Common myeloid progenitor, CD34-positive (primary cell): ENCODE measurements at places on chromosomes 3 and 15.

DNA sequence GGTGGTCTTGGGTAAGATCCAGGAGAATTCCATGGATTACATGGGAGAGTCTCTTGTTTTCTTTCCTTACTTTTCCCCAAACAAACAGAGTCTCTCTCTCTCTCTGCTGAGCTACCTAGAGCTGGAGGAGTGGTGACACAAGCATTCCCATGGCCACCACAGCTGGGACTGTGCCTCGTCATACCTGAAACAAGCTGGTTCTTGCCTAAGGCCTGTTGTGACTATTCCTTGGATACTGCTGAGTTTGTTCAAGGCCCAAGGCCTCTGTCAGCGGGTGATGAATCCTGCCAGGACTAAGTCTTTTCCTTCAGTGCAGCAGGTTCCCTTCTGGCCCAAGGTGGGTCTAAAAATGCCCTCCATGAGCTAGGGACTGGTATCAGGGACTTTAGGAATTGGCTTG, 378.1 kb upstream of the ZNF385D start:
- DNase-seq: no peak

DNA sequence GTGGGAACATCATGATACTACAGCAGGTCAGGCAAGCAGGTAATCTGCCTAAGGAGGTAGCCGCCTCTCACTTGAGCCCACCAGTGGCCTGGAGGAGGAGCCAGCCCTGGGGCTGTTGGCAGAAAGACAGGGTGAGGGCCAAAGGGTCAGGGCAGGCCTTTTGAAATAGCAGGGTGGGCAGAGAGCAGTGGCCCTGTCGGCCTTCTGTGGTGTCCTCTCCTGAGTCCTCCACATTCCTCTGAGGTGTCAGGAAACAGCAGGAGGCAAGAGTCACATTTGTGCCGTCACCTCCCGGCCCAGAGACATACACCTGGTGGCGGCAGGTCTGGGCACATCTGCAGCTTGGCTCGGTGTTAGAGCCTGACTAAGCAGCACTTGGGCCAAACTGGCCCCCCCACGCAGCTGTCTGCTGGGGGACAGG, 3.9 kb upstream of the BNC1 start:
- DNase-seq: no peak

GRCh38 chr3:29324180-29324651, 43.3 kb downstream of the RBMS3 start:
- DNase-seq: peak; percentile 9

DNA sequence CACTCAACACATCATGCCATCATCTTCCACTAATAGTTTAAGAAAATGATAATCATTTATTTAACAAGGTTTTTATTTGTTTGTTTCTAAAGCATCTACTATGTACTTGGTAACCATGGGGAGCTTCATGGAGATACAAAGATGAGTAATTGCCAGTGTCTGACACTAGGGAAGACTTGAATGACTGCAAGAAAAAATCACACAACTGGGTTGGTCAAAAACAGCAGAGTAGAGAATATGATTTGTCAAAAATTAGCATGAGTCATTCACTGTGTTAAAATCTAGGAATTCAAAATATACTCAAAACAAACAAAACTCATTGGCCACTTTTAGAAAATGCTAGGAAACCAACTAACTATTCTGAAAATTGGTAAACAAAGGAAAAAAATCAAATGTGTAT, 6.3 kb downstream of the BNC1 start:
- DNase-seq: no peak

- no peak for DNase-seq
These were observed 22.6 kb downstream of the MTHFS start for GRCh38 chr15:79874242-79874641.

- DNase-seq: no peak
These were observed 3.2 kb upstream of the ARPP21 start for GRCh38 chr3:35635926-35636683.

- DNase-seq: no peak
These were observed 5.7 kb downstream of the SNX33 start for GRCh38 chr15:75653347-75653913.

- no peak for DNase-seq
These were observed 217.0 kb downstream of the PDCD6IP start for GRCh38 chr3:34015204-34016142.

DNA sequence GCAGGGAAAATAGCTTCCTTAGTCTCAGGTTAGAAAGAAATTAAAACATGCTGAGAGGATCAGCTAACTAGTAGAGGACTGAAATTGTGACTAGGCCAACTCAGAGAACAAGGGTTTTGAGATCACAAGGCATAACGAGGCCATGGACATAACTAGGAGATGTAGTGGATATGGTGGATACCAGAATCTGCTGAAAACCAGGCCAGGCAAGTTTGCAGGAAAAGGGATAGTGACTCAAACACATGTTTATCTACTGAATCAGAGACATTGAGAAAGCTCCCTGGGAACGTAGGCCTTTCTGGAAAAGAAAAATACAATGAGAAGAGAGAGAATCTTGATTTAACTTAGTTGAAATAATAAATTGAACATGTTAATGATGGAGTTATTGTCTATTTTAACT, 326.5 kb upstream of the GBE1 start:
- DNase-seq: no peak

- DNase-seq: no peak
These were observed 69.6 kb downstream of the IGF1R start for GRCh38 chr15:98717942-98718341.

DNA sequence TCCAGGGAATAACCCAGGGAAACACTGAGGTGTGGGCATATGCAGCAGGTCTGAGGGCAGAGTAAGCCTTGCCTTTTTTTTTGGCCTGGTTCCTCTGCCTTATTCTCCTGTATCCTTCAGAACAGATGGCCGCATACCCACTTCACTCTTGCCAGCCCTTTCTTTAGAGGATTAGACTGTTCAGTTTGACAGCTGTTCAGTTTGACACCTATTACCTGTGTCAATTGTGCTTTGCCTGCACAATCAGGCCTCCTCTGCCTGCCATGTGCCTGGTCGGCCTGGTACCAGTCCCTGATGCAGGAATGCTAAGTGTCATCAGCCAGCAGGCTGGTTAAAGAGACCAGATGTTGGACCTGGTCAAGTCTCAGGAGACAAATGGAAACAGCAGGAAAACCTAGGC, 22.3 kb downstream of the TM6SF1 start:
- no peak for DNase-seq
